ENCODE measurements at places on chromosomes 6 and 20.

GRCh38 chr20:60584221-60584620 is 626.0 kb downstream of the CDH26 start:
- DNase-seq = no peak

- DNase-seq = no peak
These were observed 24.4 kb downstream of the CNR1 start for GRCh38 chr6:88141561-88142296.

DNA sequence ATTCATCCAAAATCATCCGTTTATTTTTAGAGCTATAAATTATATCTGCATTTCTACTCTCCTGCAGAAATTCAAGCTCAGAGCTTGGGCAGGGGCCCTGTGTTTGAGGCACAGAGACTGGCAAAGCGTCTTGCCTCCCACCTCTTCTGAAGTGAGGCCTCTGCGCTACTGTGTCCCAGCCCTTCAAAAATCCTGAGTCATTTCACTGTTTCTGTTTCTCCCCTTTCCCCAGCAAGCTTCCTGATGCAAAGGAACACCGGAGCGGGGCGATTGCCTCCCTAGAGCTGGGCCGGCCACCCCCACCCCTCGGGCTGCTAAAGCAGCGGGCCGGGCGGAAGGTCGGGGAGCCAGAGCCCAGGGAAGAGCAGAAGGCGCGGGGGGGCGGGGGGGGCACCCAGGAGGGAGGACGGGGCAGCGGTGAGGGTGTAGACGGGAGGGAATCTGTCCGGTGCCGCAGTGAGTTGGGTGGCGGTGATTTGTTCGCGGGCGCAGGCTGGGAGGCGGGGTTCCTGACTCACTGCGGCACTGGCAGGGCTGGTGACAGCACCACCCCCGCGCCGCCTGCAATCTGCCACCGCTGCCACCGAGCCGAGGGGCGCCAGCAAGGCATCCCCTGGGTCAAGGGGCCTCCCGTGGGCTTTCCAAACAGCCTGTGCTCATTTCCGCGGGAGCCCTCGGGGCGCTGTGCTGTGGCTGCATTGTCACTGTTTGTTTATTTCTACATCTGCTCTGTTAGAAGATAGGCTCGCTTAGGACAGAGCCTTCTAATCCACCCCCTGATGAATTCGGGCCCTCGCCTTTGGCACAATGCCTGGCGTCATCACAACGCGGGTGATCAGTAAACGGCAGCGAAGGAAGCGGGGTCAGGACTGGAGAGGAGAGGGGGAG is 46.5 kb upstream of the SNAP25 start:
- peak; percentile 34 for DNase-seq

- DNase-seq = no peak
These were observed 626 bp downstream of the STX7 start for GRCh38 chr6:132512342-132512637.

- no peak for DNase-seq
These were observed 141.5 kb downstream of the ATXN1 start for GRCh38 chr6:16619777-16620176.

DNA sequence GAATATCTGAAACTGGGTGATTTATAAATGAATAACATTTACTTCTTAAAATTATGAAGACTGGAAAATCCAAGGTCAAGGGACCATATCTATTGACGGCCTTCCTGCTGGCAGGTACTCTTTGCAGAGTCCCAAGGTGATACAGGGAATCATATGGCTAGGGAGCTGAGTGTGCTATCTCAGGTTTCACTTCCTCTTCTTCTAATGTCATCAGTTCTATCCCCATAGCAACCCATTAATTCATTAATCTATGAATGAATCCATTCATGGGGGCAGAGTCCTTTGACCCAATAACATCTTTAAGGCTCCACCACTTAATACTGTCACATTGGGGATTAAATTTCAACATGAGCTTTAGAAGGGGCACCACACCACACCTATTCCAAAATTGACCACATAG is 772.0 kb downstream of the HACE1 start:
- no peak for DNase-seq

- no peak for DNase-seq
These were observed 143.6 kb downstream of the RCAN2 start for GRCh38 chr6:46347669-46348068.

- DNase-seq = no peak
These were observed 14.3 kb downstream of the ZBP1 start for GRCh38 chr20:57605878-57606277.

DNA sequence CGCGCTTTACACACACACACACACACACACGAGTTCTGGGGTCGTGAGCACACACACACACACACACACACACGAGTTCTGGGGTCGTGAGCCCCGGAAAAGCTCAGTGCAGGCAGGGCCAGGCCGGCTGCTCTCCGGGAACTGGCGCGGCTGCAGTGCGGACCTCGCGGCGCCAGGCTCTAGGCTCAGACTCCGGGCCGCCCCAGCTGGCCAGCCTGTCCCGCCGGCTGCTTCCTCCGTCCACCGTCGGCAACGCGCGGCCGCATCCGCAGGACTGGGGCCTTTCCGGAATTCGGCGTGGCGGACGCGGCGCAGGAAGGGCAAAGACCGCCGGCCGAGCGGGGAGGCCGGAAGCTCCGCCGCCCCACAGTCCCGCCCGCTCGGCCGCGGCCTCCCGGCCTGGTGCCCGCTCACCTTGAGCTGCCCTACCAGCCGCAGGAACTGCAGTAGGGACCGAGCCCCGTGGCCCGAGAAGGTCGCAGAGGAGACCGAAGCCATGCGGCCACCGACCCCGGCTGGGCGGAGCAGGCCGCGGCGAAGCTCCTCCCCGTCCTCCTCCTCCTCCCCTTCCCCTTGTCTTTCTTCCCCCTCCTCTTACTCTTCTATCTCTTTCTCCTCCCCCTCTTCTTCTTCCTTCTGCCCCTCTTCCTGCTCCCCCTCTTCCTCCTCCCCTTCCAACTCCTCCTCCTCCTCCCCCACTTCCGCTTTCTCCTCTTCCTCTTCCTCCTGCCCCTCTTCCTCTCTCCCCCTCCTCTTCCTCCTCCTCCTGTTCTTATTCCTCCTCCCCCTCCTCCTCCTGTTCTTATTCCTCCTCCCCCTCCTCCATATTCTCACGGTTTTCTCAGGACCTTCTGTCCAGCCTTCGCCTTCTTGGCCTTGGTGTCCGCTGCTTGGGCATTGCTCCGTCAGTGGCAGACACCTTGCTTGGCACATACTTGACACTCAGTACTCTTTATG is at the start of gene HDDC2:
Gene HDDC2, minus strand, starts transcription at position 533 of the 957 bp plus-strand sequence. Its CDS starts 35 bp downstream, at position 498.
- peak; percentile 84 for DNase-seq

DNA sequence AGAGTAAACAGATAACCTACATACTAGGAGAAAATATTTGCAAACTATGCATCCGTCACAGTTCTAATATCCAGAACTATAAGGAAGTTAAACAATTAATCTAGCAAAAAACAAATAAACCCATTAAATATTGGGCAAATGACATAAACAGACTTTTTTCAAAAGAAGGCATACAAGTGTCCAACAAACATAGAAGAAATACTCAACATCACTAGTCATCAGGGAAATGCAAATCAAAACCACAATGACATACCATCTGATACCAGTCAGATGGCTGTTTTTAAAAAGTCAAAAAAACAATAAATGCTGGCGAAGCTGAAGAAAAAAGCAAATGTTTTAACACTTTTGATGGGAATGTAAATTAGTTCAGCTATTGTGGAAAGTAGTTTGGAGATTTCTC is 1117.7 kb upstream of the MAP3K7 start:
- no peak for DNase-seq

DNA sequence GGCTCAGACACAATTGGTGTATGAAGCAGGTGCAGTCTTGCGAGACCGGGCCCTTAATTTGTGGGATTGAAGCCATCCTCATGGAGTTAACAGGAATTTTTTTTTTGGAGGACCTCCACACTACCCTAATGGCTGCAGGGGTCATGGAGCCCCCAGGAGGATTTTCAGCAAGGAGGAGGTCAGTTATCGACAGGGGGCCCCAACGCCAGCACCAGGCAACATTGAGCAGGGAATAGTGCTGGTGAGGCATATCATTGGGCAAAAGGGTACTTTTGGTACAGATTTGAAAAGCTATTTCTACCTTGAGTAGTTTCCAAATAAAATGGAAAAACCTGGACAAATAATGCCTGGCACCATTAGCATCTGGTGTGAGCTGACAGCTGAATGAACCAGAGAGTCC is 6.7 kb downstream of the FAM50B start:
- no peak for DNase-seq

- no peak for DNase-seq
These were observed 152.7 kb upstream of the FKBP1C start for GRCh38 chr6:63058601-63059000.

DNA sequence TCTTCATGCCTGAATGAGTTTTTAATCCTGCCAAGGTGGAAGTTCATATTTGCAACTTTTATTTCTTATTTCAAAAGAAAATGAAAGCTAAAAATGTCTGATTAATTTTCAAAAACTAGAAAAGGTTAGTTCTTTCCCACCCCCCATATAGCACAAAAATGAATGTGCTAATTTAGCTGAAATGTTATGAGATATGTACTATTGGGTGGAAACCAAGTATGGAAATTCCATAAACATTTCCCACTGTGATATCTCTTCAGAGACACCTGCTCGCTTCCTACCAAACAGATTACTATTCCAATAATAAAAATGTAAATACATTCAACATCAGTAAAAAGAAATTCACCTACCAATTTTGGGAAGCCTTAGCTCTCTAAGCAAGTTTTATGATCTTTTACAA is 678.6 kb upstream of the ID4 start:
- DNase-seq = no peak

GRCh38 chr6:44451803-44452695 is 64.5 kb downstream of the CDC5L start:
- DNase-seq = no peak

GRCh38 chr6:118335325-118335816 is 212.7 kb upstream of the PLN start:
- DNase-seq = no peak

DNA sequence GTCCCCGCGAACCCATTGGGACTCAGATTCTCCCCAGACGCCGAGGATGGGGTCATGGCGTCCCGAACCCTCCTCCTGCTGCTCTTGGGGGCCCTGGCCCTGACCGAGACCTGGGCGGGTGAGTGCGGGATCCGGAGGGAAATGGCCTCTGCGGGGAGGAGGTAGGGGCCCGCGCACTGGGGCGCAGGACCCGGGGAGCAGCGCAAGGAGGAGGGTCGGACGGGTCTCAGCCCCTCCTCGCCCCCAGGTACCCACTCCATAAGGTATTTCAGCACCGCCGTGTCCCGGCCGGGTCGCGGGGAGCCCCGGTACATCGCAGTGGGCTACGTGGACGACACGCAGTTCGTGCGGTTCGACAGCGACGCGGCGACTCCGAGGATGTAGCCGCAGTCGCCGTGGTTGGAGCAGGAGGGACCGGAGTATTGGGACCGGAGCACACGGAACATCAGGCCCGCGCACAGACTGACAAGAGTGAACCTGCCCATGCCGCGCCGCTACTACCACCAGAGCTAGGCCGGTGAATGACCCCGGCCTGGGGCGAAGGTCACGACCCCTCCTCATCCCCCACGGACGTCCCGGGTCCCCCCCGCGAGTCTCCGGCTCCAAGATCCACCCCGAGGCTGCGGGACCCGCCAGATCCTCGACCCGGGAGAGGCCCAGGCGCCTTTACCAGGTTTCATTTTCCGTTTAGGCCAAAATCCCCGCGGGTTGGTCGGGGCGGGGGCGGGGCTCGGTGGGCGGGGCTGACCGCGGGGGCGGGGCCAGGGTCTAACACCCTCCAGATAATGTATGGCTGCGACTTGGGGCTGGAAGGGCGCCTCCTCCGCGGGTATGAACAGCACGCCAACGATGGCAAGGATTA is 15.7 kb upstream of the HLA-A start:
- DNase-seq = peak; percentile 80

- DNase-seq = no peak
These were observed 147.0 kb downstream of the IPCEF1 start for GRCh38 chr6:154209555-154209954.

DNA sequence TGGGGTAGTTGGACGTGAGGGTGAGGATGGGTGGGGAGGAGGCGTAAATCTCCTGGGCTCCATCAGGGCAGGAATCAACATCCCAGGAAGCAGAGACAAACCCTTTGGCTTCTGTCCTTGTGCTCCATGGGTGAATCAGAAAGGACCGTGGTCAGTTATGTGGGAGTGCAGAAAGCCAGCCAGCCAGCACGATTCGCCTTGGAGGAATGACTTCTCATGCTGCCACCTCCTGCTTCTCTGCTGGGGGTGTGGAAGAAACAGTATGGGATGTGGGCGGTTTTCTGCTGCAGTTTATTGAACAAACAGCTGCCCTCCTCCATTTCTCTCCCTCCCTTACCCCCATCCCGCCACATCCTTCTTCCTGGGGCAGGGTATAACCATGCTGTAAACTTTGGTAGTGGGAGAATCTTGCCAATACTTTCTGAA is 214.5 kb downstream of the SOX4 start:
- DNase-seq = peak; percentile 66

DNA sequence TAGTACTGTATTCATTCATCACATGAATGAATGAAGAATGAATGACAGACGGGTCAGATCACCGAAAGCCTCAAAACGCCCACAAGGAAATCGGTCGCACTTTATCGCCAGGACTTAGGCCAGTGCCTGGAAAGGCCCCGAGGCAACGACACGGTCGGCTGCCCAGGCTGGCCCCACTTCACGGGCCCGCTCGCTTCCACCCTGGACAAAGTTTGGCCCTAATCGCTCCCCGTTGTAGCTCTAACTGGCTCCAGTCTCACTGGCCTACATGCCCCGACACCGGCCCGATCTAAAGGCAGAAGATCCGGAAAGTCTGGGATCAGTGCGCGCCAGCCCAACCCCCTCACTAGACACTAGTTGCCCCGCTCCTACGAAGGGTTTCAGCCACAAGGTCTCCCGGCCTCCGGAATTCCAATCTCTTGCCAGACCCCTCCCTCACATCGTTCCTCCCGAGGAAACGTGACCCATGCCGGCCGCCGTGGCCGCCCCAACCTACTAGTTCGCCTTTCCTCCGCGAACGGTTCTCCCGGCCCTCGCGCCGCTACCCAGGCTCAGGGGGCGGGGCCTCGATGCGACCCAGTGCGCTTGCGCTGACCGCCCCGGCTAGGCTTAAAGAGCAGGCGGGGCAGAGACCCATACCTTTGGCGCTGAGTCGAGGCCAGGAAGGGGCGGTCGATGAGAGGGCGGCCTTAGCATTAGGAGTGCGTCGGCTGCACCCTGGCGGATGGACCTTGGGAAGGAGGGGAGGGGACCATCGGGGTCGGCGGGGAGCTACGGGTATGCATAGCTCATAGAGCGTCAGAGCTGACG is at the start of the genes GSS and MYH7B:
Gene GSS, minus strand, starts transcription at position 576 of the 810 bp plus-strand sequence. CDS start 3,954 bp downstream, outside the sequence.
Gene MYH7B, plus strand, starts transcription at position 638 of the 810 bp plus-strand sequence. CDS start 22,138 bp downstream, outside the sequence.
- peak; percentile 99 for DNase-seq

GRCh38 chr6:159941286-159942113 is 27.4 kb upstream of the IGF2R start:
- no peak for DNase-seq

GRCh38 chr6:159973951-159974350 is 5.1 kb downstream of the IGF2R start:
- DNase-seq = no peak

DNA sequence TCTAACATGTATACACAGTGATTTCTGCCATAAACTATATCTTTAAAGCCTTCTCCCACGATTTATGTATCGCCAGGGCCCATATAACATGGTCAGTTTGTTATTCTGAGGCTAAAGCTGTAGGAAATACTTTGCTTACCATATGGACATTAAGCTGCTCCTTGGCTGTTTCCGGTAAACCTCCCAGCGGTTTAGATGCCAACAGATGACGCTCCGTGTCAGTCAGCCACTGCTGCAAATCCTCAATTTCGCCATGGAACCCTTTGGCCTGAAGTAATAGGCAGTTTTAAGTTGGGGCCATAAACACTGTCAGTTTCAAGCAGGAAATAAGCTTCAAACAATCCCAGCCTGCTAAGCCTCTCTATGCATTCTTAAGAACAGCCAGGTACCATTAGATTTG is 145.4 kb downstream of the DST start:
- DNase-seq = no peak

- DNase-seq = no peak
These were observed 104.7 kb downstream of the BMP7 start for GRCh38 chr20:57161478-57162361.

Data from right hindlimb (tissue), 1 donor.